ENCODE measurements at places on chromosomes 1 and 21. TPM values are rescaled to one million over a fixed set of nuclear protein-coding genes. Genes with fewer than 3 reads are reported as not detected.

E2F2 gene
- 6.0 TPM for polyA plus RNA-seq

KRTAP6-1 gene
- not detected for polyA plus RNA-seq

FCER1A gene
- polyA plus RNA-seq: not detected

HSPB7 gene
- polyA plus RNA-seq: 6.7 TPM

MSH4 gene
- not detected for polyA plus RNA-seq

OR6K2 gene
- not detected for polyA plus RNA-seq

TIAM1 gene
- 4.5 TPM for polyA plus RNA-seq

KPRP gene
- not detected for polyA plus RNA-seq

CLCA4 gene
- 168 TPM for polyA plus RNA-seq

BCAR3 gene
- polyA plus RNA-seq: 43.2 TPM

GNAT2 gene
- polyA plus RNA-seq: not detected

CCDC185 gene
- not detected for polyA plus RNA-seq

GPX7 gene
- polyA plus RNA-seq: 5.4 TPM

KCNAB2 gene
- polyA plus RNA-seq: 23.5 TPM

ZNF593OS gene
- polyA plus RNA-seq: not detected

BARHL2 gene
- not detected for polyA plus RNA-seq

TEDDM1 gene
- not detected for polyA plus RNA-seq

CFHR5 gene
- polyA plus RNA-seq: not detected

UTS2 gene
- 0.20 TPM for polyA plus RNA-seq

HHAT gene
- 2.1 TPM for polyA plus RNA-seq

FRRS1 gene
- 1.8 TPM for polyA plus RNA-seq

PPIAL4G gene
- 0.09 TPM for polyA plus RNA-seq

C1orf185 gene
- not detected for polyA plus RNA-seq

TNFSF18 gene
- 0.06 TPM for polyA plus RNA-seq

C1orf141 gene
- not detected for polyA plus RNA-seq

NLRP3 gene
- polyA plus RNA-seq: 1.1 TPM

HSD3B1 gene
- polyA plus RNA-seq: 0.06 TPM

SAMD11 gene
- 3.7 TPM for polyA plus RNA-seq

SPRR3 gene
- polyA plus RNA-seq: 2.1 TPM

CLDN14 gene
- not detected for polyA plus RNA-seq

OR2T11 gene
- polyA plus RNA-seq: not detected

OPRD1 gene
- polyA plus RNA-seq: under 0.01 TPM

COL6A1 gene
- polyA plus RNA-seq: 14.3 TPM

ADAMTS4 gene
- 0.60 TPM for polyA plus RNA-seq

IQGAP3 gene
- 11.2 TPM for polyA plus RNA-seq

PLA2G2F gene
- 0.60 TPM for polyA plus RNA-seq

SHISAL2A gene
- not detected for polyA plus RNA-seq

S100A13 gene
- 113 TPM for polyA plus RNA-seq

S100B gene
- 23.7 TPM for polyA plus RNA-seq

LRRC53 gene
- polyA plus RNA-seq: not detected

PRAMEF4 gene
- not detected for polyA plus RNA-seq

TENT5C gene
- polyA plus RNA-seq: 10.3 TPM

PTPRF gene
- polyA plus RNA-seq: 31.7 TPM

SPATA21 gene
- under 0.01 TPM for polyA plus RNA-seq

AXDND1 gene
- polyA plus RNA-seq: 19.2 TPM

LCE3E gene
- not detected for polyA plus RNA-seq

CHD5 gene
- polyA plus RNA-seq: 0.80 TPM

SPRR1B gene
- polyA plus RNA-seq: 0.19 TPM

RNF186 gene
- 19.7 TPM for polyA plus RNA-seq

WDR64 gene
- 0.09 TPM for polyA plus RNA-seq

PADI2 gene
- 142 TPM for polyA plus RNA-seq

RNU1-4 gene
- polyA plus RNA-seq: not detected
